Nucleus accumbens (tissue), 56 donors: ENCODE measurements at places on chromosomes 7 and 10.

DNA sequence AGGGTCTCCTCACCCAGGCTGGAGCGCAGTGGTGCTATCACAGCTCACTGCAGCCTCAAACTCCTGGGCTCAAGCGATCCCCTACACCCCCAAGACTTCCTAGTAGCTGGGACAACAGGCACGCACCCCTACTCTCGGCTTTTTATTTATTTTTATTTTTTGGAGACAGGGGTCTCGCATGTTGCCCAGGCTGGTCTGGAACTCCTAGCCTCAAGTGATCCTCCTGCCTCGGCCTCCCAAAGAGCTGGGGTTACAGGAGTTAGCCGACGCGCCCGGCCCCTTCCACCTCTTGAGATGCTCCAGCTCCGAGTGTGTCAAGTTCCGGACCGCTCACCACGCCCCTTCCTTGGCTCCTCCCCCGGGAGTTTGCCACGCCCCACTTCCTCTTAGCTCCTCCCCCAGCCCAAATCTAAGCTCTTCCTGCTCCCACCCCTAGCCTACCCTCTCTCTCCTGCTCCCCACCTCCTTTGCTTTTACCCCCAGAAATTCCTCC, 6.3 kb downstream of the NAT16 start:
- no peak for DNase-seq

- no peak for DNase-seq
These were observed 130.0 kb upstream of the BTBD16 start for GRCh38 chr10:122140941-122141623.

- no peak for DNase-seq
These were observed 21.0 kb upstream of the ASB15 start for GRCh38 chr7:123580406-123581161.

GRCh38 chr7:28858206-28858605, 99.9 kb downstream of the TRIL start:
- no peak for DNase-seq

- DNase-seq = no peak
These were observed 28.9 kb upstream of the LMTK2 start for GRCh38 chr7:98077762-98078161.

GRCh38 chr7:51034521-51035264, 252.0 kb upstream of the GRB10 start:
- DNase-seq = no peak

- DNase-seq = no peak
These were observed 199.4 kb downstream of the ELMO1 start for GRCh38 chr7:37249240-37249639.

DNA sequence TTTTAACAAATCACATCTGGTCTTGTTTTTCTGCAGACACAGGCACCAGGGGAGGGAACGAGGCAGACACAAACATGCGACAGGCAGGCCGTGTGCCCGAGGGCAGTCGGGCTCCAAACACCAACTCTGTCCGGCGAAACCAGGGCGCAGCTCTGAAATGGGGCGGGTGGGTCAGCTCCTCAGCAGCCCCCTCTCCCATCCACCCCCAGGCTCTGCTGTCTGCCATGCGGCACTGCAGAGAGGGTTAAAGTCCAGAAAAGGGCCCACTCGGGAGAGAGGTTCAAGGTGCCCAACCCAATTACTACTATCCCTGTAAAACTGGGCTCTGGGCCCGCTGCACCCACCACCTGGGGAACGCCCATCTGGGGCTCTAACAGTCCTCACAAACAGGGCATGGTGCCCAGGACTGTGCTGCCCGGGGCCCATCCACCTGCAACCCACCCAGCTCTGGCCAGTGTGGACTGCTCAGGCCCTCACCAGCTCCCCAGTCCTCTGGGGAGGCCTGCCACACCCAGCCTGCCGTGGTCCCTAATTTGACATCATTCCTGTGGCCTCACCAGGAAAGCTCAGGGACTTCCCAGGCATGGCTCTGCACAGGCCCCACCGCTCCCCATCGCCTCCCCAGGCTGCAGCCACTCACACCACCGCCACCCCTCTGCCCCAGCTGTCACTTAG, 18.7 kb downstream of the YKT6 start:
- DNase-seq = no peak

DNA sequence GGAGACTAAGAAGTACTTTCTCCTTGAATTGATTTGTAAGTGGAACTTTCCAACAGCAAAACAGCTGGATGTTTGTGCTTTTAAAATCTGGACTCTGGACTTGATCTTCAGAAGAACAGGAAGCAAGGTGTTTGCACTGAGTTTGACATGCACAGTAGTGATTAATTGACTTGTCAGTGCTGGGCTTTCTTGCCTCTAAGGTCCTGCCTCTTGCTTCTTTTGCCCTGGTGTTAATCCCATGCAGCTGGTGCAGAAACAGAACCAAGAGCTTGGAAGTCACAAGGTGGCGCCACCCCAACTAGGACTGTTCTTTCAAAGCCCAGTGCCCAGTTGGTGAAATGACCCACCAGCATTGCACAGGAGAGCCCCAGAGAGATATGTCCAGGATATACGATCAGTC, 66.8 kb upstream of the SEPHS1 start:
- no peak for DNase-seq

DNA sequence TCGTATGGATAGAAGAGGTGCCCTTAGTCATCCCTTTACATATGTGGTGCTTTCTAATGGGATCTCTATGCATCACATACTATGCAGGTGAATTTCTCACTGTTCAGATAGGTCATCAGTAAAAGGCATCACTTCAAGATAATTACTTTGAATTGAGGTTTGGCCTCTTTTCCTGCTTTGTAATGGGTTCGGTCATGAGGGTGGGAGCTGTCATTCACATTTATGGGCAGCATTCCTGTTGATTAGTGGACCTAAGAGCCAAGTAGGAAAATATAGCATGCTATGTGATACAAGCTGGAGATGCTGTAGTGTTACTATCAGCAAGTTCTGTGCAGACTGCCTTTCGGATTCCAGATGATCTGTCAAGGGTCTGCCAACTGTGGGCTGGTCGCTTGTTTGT, 156.3 kb downstream of the LCOR start:
- DNase-seq = no peak

DNA sequence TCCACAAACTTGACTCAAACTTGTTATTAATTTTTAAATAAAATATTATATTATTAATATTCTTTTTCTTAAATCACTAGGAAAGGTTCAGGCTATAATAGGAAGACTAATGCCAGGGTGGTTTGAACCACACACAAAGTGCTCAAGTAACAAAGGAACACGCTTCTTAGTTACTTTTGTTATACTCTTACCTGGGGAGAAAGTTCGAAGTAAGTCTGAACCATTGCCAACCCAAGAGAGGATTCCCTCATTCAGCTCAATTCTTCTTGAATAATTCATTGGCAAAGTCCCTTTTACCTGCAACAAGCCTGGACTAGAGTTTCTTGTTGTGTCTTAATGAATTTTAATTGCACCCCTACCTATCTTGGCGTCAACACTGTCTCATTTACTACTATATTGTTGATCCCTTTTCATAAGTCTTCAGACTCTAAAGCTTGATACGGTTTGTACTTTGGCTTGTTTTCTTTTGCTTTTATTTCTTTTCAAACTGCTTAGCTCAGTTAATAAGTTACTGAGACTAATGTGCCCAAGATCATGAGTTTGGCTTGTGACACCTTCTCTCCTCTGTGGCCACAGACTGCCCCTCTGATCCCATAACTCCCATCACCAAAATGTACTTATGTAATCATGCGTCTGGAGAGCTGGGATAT, 10.2 kb upstream of the C10orf67 start:
- DNase-seq = no peak

GRCh38 chr10:94500063-94500462, 45.5 kb upstream of the HELLS start:
- no peak for DNase-seq

DNA sequence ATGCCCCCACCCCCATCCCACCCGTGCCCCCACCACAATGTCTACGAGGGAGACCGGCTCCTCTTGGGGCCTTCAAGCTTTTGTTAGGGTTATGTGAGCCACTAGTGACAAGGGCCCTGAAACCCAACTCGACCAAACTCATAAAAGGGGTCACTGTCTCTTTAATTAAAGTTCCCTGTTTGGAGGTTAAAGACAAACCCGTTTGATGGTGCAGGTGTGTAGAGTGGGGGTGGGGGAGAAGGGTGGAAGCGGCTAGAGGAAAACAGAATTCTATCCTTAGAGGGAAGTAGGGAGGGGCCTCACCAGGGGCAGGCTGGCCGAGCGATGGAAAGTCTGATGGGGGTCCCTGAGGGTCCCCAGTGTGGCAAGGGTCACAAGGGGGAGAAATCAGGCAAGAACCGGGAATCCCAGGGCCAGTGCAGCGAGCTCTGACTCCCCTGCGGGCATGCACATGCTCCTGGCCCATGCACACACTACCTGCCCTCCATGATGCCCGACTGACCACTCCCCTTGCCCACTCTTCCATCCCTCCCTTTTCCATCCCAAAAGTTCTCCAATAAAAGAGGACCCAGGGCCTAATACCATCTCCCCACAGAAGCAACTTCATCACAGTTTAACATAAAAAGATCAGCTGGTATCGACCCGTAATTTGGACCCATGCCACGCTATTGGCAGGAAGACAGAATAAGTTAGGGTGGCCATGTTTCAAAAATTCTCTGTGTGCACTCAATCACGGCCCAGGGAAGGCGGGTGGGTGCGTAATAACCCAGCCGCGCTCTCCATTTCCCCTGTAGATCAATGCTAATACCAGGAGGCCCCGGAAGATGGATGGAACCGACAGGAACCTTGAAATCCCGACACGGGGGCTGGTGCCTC, 35.9 kb upstream of the SLF2 start:
- no peak for DNase-seq

DNA sequence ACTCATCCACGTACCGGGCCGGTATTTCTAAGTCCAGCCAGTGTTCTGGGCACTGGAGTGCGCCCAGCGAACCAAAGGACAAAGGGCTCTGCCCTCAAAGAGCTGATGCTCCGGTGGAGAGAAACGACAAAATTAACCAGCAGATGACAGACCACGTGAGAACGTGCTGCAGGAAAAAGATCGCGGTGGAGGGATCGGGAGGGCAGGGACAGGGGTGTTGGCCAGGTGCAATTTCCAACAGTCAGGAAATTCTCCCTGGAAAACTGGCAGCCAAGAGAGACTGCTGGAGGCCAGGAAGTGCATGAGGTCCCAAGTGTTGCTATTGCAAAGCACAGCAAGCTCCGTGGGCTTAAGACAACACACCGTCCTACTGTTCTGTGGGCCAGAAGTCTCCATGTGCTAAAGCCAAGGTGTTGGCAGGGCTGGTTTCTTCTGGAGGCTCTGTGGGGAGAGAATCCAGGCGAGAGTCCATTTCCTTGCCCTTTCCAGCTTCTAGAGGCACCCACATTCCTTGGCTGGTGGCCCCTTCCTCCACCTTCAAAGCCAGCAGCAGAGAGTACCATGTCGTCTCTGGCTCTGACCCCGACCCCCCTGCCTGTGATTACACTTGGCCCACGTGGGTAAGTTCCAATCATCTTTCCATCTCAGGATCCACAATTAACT, 21.3 kb upstream of the AMZ1 start:
- DNase-seq = no peak
